T-cell (primary cell): ENCODE measurements at places on chromosomes 11 and 22. TPM values are rescaled to one million over a fixed set of nuclear protein-coding genes. Genes with fewer than 3 reads are reported as not detected.

- no peak overlapping the region for H3K27ac ChIP-seq
- no peaks in the 10 kb centered on the region for H3K27me3 ChIP-seq
- no peaks in the 10 kb centered on the region for H3K4me1 ChIP-seq
- DNase-seq, result no peak
Measured at GRCh38 chr22:46959369-46959768, 196.9 kb downstream of the TBC1D22A start.

DNA sequence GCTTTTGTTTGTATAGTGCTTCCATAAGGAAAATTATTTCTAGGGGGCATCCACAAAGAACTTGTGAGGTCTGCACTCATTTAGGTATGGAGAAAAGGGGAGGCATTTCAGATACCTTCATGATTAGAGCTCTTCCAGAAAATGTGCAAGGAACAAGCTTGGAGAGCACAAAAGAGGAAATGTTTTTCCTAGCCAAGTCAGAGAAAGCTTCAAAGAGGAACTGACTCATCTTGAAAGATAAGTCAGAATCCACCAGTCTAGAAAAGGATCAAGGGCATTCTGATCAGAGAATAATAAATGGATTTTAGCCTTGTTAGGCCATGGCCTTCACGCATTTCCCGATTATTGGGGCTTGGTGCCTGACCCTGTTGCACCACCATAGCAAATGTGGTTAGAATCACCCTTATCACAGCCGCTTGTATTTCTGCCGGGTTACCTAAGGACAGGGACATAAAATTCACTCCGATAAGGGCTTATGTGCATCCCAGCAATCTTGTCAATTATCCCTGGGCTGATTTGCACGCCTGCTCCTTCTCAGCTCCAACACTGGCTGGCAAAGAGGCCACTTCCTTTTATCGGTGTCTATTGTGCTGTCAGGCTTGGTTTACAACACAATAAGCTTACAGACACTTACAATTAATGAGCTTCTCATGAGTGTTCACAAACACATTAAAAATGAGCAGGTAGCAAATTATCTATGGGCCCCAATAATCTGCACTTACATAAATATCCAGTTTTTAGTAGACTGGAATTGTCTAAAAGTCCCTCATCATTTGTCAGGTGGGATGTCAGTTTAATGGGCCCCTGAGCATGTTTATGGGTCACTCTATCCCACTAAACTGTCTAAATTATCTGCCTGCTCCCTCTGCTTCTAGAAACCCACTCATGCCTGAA is 613.5 kb downstream of the SOX6 start:
- H3K36me3 ChIP-seq, result no peaks in the 10 kb centered on the region
- DNase-seq, result no peak
- H3K4me1 ChIP-seq, result no peaks in the 10 kb centered on the region
- no peak overlapping the region for H3K27ac ChIP-seq
- H3K4me3 ChIP-seq, result no peak overlapping the region

DNA sequence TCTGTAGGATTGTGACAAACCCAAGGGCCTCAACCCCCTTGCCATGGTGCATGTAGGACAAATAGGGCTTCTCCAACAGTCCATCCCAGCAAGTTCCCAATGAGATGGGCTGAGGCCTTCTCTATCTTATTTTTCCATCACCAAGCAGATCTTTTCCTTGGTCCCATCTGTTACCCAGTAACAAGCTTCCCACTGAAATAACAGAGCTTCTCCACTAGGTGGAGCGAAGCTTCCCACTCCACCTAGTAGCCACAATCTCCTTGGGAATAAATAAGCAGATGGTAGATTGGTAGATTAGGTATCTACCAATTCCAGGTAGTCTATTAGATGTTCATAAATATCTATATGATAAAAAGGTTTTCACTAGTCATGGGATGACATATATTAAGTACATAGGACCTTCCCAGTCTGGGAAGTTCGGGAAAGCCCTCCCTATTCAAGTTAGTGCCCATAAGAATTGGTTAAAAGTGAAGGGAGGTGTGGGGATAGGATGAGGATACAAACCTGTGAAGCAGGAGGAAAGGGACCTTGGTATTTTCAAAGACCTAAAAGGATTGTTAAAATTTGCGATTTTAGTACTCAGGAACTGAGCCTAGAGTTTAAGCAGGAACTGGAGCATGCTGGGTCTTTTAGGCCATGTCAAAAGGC is 5.9 kb upstream of the OR52L1 start:
- no peak overlapping the region for H3K4me3 ChIP-seq
- no peaks in the 10 kb centered on the region for H3K36me3 ChIP-seq
- DNase-seq, result no peak
- H3K27ac ChIP-seq, result no peak overlapping the region
- no peaks in the 10 kb centered on the region for H3K4me1 ChIP-seq
- no peaks in the 10 kb centered on the region for H3K27me3 ChIP-seq

- no peaks in the 10 kb centered on the region for H3K27me3 ChIP-seq
- no peaks in the 10 kb centered on the region for H3K4me1 ChIP-seq
Measured at GRCh38 chr11:77236901-77237300, 64.6 kb downstream of the GDPD4 start.

DNA sequence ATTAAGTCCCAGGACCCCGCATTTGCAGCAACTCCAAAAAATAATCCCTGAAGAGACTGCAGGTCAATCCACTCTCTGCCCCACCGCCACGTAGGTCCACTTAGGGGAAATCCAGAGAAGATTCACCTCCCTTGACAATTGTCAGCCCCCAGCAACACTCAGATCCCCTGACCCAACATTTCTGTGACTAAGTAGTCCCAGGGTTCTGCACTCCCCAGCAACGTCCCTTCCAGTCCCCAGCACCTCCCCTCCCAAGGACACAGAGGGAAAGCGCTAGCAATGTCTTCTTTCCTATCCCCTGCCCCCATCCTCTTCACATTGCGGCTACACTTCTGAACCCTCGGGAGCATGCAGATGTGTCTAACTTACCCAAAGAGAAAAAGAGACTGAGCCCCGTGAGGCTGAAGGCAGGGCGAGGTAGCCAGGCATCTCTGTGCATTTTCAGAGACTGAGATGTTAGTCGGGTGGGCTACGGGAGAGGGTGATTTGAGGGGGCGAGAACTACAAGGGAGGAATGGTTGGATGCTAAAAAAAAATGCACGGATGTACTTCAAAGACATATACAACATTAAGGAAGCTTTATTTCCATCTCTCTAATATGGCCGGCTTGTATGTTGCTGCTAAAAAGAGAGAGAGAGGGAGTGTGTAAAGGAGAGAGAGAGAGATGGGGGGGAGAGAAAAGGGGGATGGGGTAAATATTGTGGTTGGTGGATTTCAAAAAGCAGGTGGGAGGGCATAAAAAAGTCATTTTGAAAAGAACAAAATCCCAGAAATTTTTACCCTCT is at the start of gene SCN2B:
Gene SCN2B, minus strand, starts transcription at position 647 of the 785 bp plus-strand sequence. Its CDS starts 208 bp downstream, at position 439.
- H3K4me3 ChIP-seq, result no peak within 1 kb of the TSS
- no peak within 1 kb of the TSS for H3K27ac ChIP-seq
- H3K4me1 ChIP-seq, result no peaks in the 10 kb centered on the region
- H3K36me3 ChIP-seq, result no peaks in the 10 kb centered on the region
- DNase-seq, result no peak

DNA sequence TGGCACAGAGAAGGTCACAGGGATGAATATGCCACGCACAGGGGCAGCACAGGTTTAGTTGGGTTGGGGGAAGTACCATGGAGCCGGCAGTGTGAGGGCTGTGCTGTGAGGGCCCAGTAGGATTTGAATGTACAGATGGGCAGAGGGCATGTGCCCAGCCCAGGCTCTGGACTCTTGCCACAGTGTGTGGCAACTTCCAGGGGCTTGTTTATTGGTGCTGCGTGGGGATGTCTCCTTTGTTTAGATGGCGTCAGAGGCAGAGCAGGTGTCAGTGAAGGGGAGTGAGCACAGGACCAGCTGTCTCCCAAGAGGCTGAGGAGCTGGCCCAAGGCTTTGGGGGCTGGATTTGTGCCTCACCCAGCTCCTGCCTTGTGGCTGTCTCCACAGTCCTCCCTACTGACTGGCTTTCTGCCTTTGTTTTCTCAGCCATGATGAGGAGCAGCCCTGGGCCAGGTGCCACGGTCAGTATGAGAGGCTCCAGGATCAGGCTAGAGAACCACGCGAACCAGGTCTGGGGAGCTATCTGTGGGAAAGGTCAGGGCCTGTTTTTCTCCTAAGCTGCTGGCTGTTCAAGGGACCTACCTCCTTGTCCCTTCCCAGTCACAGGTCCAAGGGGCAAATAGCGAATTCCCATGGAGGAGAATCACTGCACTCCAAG is 21.9 kb downstream of the SUN2 start:
- H3K4me1 ChIP-seq, result no peaks in the 10 kb centered on the region
- no peak overlapping the region for H3K27ac ChIP-seq
- DNase-seq, result no peak
- H3K27me3 ChIP-seq, result no peaks in the 10 kb centered on the region

DNA sequence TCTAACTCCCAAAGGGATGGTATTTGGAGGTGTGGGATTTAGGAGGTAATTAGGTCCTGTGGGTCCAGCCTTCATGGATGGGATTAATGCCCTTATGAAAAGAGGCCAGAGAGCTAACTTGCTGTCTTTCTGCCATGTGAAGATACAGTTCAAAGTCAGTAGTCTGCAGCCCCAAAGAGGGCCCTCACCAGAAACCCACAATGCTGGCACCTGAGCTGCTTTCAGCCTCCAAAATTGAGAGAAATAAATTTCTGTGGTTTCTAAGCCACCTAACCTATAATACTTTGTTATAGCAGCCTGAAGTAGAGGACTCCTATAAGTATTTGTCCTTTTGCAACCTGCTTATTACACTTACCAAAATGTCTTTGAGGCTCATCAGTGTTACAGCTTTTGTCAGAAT is 16.2 kb downstream of the ATM start:
- no peak overlapping the region for H3K4me3 ChIP-seq
- no peaks in the 10 kb centered on the region for H3K36me3 ChIP-seq
- peaks cover 62% of the 10 kb centered on the region for H3K4me1 ChIP-seq
- no peaks in the 10 kb centered on the region for H3K27me3 ChIP-seq

DNA sequence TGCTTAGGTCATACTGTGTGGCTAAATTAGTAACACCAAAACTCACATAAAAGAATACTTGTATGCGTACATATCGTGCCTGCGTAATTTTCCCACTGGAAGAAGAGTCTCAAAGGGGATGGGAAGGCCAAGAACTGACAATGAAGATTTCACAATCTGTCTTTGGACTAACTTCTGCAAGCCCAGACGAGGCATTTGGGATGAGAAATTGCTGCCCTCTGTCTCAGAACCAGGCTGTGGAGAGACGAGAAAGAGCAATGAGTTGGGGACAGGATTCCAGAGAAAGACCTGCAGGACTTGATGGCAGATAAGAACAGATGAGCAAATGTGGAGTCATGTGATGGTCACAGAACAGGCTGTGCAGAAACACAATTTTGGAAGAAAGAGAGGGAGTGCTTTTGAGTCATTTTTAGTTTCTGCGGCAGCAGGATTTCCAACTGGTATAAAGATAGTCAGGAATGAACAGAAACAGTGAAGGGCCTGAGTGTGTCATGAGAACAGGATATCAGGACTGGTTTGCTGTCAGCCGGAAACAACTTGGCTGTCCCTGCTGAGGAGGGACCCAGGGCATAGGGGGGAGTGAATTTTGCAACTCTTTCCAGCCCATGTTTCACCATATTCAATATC is 82.7 kb upstream of the CTSC start:
- H3K36me3 ChIP-seq, result no peaks in the 10 kb centered on the region
- H3K27ac ChIP-seq, result no peak overlapping the region
- no peaks in the 10 kb centered on the region for H3K27me3 ChIP-seq
- DNase-seq, result no peak
- H3K4me1 ChIP-seq, result peaks cover 29% of the 10 kb centered on the region

DNA sequence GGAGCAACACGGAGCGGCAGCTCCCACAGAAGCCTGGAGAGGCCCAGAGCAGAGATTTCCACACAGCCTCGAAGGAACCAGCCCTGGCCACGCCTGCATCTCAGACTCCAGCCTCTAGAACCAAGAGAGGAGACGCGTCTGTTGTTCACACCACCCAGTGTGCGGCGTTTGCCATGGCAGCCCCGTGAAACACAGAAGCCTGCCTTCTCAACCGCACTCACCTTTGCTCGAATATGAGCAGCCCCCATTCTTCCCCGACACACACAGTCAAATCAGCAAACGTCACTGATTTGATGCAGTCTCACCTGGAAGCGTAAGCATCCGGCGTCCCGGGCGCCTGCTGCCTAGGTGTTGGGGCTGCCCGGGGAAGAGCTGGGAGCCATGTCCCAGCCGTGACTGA is 14.2 kb upstream of the TALDO1 start:
- no peak overlapping the region for H3K4me3 ChIP-seq
- no peaks in the 10 kb centered on the region for H3K36me3 ChIP-seq
- no peak overlapping the region for H3K27ac ChIP-seq
- H3K27me3 ChIP-seq, result peaks cover 8% of the 10 kb centered on the region

GRCh38 chr22:44132724-44133123 is 48.0 kb upstream of the PARVG start:
- H3K4me3 ChIP-seq, result no peak overlapping the region
- H3K36me3 ChIP-seq, result peaks cover 10% of the 10 kb centered on the region
- H3K27ac ChIP-seq, result no peak overlapping the region
- H3K4me1 ChIP-seq, result no peaks in the 10 kb centered on the region
- peaks cover 8% of the 10 kb centered on the region for H3K27me3 ChIP-seq
- no peak for DNase-seq

- no peak for DNase-seq
- H3K27ac ChIP-seq, result no peak overlapping the region
- H3K4me3 ChIP-seq, result no peak overlapping the region
- no peaks in the 10 kb centered on the region for H3K27me3 ChIP-seq
Measured at GRCh38 chr11:26109658-26110368, 222.1 kb upstream of the ANO3 start.

DNA sequence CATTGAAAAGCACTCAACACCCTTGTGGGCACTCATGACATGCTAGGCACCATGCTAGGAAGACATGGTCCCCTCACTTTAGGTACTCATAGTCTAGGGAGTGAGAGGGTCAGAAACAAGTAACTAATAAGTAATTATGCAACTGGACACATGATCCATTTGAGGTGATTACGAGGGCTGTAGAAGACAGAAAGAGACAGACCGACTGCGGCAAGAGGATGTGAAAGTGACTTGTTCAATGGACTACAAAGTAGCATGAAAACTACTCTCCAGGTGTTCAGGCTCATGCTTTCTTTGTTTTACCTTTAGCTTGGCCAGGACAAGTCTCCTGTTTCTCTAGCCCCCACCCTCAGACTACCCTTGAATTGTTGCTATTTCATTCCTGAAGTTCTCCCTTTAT is 310.8 kb upstream of the SORL1-AS1 start:
- no peaks in the 10 kb centered on the region for H3K4me1 ChIP-seq
- H3K4me3 ChIP-seq, result no peak overlapping the region
- no peak overlapping the region for H3K27ac ChIP-seq
- no peaks in the 10 kb centered on the region for H3K27me3 ChIP-seq
- DNase-seq, result no peak

SERPIND1 gene
- total RNA-seq, result 0.30 TPM

TIGD3 gene
- 0.48 TPM for total RNA-seq

CLMP gene
- 0.26 TPM for total RNA-seq

MYBPC3 gene
- total RNA-seq, result not detected

MISFA gene
- 0.59 TPM for total RNA-seq

SLC22A8 gene
- not detected for total RNA-seq
